Effector CD4-positive, alpha-beta T cell (primary cell): ENCODE measurements at places on chromosomes 3 and 15.

DNA sequence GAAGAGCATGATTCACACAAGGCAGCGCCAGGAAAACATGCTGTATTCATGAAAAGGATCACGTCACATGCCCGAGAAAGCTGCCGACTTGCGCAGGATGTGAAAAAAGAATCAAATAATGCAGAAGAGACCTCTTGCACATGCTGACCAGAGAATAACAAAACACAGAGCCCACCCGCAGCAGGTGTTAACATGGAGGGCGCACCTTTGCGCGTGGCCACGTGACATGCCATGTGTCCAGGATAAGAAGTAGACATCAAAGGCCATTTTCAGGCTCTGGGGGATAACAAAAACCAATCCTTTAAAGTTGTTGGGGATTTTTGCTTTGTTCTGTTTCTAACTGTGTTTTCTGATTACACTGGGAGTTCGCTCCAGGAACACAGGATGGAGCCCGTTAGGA lies 1332.8 kb downstream of the ZPLD1 start:
- DNase-seq, result no peak

DNA sequence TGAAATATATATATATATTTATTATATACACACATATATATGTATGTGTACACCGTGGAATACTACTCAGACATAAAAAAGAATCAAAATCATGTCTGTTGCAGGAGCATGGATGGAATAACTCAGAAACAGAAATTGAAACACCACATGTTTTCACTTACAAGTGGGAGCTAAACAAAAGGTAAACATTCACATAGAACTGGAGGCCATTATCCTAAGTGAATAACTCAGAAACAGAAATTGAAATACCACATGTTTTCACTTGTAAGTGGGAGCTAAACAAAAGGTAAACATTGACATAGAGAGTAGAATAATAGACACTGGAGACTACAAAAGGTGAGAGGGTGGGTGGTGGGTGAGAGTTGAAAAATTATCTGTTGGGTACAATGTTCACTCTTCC lies 171.5 kb upstream of the GOLIM4 start:
- DNase-seq, result no peak

DNA sequence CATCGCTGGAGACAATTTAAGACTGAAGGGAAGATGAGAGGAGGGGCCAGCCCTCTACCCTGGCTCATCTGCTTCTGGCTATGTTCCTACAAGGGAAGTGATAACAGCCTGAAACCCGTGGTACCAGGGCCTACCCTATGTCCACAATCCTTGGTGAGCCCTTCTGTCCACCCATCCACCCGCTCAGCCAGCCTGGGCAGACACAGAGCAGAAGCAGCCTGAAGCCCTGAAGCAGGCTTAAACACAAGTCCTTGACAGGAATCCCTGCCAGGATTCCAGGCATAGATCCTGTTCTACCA lies 15.4 kb downstream of the CLK3 start:
- no peak for DNase-seq

DNA sequence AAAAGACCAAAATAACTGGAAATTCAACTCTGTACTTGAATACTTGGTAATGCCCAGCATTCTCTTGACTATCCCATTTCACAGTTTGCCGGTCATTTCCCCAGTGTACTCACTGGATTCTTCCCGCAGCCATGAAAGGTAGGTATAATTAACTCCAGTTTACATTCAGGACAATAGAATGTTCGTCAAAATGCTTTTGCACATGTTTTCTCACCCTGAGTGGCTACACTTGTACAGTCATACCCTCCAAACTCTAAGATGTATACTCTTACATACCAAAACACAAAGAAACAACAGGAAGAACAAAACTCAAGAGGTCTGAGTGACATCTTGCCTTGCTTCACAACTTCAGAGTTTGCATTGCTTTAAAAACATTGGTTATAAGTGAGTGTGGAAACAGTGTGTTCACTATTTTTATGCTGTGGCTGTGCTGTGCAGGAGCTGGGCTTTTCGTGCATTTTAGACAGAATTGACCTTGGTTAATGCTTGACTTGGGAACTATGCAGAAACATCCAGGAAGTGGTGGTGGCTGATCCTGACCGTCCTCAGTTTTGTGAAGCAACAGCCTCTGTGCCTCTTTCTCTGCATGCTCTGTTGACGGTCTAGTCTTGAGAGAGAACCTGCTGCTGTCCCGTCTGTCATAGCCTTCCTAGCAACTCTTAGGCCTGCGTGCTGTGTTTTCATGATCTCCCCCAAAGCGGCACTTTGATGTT lies 90.5 kb downstream of the IGF1R start:
- no peak for DNase-seq

DNA sequence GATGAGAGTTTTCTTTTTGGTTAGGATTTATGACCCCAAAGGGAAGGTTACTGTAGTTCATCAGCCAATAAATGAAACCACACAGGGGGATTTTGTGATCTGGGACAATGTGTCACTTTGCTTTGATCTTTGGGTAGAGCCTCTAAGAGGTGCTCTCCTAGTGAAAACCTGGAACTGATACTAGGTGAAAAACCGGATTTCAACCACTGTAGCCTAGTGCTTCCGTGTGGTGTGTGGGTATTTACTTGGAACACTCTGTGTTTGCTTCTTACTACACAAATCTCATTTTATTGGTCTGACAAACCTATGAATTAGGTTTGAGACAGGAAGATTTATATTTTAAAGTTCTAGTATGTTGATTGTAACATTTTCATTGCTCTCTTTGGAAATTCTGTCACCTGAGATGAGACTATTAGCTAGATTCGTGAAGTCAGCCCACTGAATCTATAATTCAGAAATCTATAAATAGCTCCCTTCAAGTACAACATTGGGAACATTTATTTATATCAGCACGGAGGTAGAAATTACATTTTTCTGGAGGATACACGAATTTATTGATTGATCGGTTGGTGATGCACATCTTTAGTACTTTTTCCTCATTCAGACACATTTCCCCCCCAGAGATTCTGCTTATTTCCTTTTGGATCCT lies 119.8 kb downstream of the AKAP13 start:
- no peak for DNase-seq

DNA sequence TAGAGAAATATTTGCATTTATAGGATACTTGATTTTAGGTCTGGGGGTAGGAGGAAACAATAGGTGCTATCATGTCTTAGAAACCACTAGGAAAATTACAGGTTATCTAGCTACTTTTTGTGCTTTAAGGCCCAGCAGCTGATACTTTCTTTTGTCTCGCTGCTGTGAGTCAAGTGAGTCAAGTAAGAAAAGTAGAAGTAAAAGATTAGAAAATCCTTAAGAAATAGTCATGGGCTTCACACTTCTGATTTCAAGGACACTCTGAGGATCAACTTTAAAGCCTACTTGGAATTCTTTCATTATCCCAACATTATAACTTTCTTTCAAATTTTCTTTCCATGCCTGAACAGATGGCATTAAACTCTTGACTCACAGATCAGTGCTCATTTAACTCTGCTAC lies 95.2 kb upstream of the RBMS3 start:
- DNase-seq, result no peak

DNA sequence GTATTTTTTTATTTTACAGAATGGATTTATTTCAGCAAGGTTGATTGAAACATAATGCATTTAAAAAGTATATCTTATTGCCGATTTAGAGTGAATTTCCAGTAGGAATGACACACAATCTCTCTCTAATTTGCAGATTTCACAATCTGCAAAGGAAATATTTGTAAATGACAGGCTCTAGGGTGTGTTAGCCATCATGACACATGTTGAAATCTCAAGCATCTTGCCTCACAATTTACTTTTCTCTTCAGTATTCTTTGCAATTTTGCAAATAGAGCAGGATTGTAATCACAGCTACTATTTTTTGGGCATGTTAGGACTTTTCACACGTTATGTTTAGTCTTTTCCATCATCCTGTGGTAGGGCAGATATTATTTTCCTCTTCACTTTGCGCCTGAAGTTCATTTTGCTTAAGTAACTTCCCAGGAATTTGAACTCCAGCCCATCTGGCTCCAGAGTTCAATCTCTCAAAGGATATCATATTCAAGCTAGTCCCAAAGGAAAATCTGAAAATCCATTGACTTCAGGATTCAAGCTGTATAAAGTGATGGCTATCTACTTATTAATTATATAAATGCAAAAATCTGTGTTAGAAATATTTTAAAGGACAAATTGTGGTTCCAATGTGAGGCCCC lies 55.4 kb downstream of the ATP13A4 start:
- no peak for DNase-seq

DNA sequence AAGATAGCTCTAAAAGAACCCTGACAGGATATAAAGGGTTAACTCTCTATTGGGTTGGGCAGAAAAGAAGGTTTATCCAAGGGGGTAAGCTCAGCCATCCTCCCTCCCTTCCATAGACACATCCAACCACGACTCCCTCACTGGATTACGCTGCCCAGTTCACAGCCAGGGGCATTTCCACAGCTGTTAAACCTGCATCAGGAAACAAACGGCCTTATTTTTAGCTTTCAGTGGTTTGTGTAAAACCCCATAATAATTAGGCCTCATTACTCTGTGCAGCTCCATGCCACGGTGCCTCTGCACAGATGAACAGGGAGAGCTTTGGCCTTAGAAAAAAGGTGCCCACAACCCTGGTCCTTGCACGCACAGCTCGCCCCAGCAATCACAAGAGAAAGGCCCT lies 110.6 kb downstream of the GABRB3 start:
- DNase-seq, result no peak

- no peak for DNase-seq
Measured at GRCh38 chr15:39140060-39140604, 440.7 kb upstream of the THBS1 start.

GRCh38 chr15:80404057-80404760 lies at the start of gene ARNT2:
Gene ARNT2 (plus strand): TSS chr15:80404382. CDS start chr15:80404516, 134 bp downstream.
- no peak for DNase-seq

- no peak for DNase-seq
Measured at GRCh38 chr3:119717520-119717919, 14.7 kb downstream of the CFAP91 start.

GRCh38 chr15:64845183-64845611 lies 3.5 kb downstream of the PLEKHO2 start:
- no peak for DNase-seq

DNA sequence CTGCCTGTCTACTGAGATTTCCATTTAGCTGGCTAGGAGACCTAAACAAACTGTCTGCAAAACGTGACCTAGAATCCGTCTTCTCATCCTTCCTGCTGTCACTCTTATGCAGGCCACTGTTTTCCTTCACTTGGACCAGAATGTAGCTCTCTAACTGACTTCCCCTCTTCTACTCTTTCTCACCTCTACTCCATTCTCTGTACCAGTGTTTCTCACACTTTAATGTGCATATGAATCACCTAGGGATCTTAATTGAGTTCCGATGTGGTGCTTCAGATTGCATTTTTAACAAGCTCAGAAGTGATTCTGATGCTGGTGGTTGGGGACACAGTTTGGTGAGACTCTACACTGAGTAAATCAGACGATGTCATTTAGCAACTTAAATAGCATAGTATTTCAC lies 1.6 kb upstream of the GBE1 start:
- DNase-seq, result no peak

- no peak for DNase-seq
Measured at GRCh38 chr3:67647390-67647878, 7.0 kb downstream of the SUCLG2 start.

- DNase-seq, result no peak
Measured at GRCh38 chr3:10518506-10519150, 13.2 kb upstream of the ATP2B2 start.

GRCh38 chr3:183287301-183287971 lies 34.4 kb downstream of the B3GNT5 start:
- DNase-seq, result no peak

GRCh38 chr15:33132722-33133345 lies 61.7 kb downstream of the FMN1 start:
- DNase-seq, result no peak

- DNase-seq, result peak; percentile 3
Measured at GRCh38 chr3:187368251-187369088, at the start of gene RTP4. Gene RTP4 (plus strand): TSS chr3:187368385. CDS start chr3:187368442, 57 bp downstream.

- DNase-seq, result no peak
Measured at GRCh38 chr3:66138336-66139313, 82.2 kb upstream of the SLC25A26 start.

- no peak for DNase-seq
Measured at GRCh38 chr3:194306109-194306686, 44.9 kb downstream of the CPN2 start.

- DNase-seq, result no peak
Measured at GRCh38 chr3:49513494-49514124, 40.7 kb upstream of the BSN start.

DNA sequence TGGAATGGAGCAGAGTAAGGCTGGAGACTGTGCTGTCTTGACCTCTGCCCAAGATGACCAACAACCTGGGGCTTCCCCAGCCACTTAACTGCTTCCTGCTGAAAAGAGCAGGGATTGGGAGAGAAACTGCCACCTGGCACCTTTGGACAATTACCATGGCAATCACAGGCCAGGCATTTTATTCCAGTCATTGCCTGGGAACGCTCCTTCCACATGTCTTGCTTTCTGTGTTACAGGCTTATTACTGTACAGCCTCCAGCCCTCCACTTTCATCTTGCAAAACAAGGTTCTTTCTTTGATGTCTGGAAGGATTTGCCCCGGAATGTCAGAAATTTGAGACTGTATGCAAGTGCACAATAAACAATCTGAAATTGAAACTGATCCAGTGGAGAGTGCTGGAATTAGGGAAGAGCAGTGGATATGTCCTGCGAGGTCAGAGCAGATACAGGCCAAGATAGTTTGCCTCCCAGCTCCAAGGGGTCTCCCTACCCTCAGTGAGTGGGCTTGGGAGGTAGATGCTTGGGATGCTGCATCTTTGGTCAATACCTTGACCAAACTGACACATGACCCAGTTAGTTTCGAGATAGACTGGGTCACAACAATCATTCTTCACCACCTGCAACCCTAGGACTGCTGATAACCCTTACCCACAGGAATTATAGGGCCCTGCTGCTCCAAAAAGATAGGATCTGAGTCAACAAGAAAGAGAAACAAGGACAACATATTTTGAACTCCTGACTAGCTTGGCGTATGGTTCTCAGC lies 2.7 kb downstream of the PPP1R14D start:
- no peak for DNase-seq

DNA sequence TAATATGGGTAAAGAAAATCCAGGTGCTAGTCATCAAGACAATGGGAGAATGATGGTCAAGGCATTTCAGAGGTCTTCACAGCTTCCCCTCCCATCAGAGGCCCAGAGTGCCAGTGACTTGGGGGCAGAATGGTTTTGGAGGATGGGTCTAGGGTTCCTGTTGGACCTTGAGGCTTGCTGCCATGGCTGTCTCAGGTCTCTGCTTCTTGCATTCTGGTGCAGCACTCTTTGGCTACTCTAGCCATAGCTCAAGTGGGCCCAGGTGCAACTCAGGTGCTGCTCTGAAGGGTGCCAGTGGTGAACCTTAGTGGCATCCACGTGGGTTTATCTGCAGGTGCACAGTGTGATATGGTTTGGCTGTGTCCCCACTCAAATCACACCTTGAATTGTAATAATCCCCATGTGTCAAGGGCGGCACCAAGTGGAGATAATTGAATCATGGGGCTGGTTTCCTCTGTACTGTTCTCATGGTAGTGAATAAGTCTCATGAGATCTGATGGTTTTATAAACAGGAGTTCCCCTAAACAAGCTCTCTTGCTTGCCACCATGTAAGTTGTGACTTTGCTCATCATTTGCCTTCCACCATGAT lies 48.5 kb upstream of the PEX5L start:
- DNase-seq, result no peak
